ENCODE measurements at places on chromosomes 16 and 17.

GRCh38 chr16:1134776-1135458 lies 18.0 kb upstream of the CACNA1H start:
- H3K4me3 ChIP-seq = no peak overlapping the region
- no peak overlapping the region for H3K27ac ChIP-seq
- H3K36me3 ChIP-seq = no peaks in the 10 kb centered on the region
- H3K27me3 ChIP-seq = no peaks in the 10 kb centered on the region
- DNase-seq = no peak

- no peak for DNase-seq
- H3K4me3 ChIP-seq = no peak overlapping the region
- H3K27ac ChIP-seq = no peak overlapping the region
- no peaks in the 10 kb centered on the region for H3K36me3 ChIP-seq
Observed at GRCh38 chr17:65402513-65403496, 158.6 kb downstream of the AXIN2 start.

DNA sequence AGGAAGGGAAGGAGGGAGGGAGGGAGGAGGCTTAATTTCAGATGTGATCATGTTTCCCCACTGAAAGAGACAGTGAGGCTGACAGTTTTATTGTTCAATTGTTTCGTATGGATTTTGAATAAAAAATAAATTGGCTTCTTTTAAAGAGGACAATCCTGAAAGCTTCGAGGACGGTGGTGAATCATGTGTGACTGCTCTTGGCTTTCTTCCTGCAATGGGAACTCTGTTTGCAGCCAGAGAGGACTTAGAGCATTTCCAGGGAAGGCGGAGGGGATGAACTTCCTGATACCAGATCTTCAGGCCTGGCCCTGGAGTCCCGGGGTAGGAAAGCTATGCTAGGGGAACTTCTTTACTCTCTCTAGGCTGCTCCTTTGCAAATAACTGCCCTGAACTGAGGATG lies 72.8 kb upstream of the C16orf82 start:
- H3K27me3 ChIP-seq = peaks cover 3% of the 10 kb centered on the region
- H3K27ac ChIP-seq = no peak overlapping the region
- no peak for DNase-seq
- H3K4me1 ChIP-seq = no peaks in the 10 kb centered on the region

- peaks cover 2% of the 10 kb centered on the region for H3K27me3 ChIP-seq
- no peaks in the 10 kb centered on the region for H3K36me3 ChIP-seq
- no peaks in the 10 kb centered on the region for H3K4me1 ChIP-seq
- H3K27ac ChIP-seq = no peak overlapping the region
- H3K4me3 ChIP-seq = no peak overlapping the region
Observed at GRCh38 chr16:84390131-84390785, 21.9 kb downstream of the ATP2C2 start.

DNA sequence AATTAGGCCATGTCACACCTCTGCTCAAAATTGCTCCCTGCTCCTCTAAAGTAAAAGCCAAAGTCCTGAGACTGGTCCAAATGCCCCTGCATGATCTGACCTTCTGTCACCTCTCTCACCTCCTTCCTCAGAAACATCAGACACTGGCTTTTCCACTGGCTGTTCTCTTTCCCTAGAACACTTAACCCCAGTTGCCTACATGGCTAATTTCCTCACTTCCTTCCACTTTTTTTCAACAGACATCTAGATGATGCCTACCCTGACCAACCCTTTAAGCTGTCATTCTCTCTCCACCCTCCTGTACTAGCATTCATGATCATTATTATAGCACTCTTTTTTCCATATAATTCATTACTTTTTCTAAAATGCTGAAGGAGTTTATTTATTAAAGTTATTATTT lies 31.0 kb downstream of the CCT6B start:
- no peaks in the 10 kb centered on the region for H3K36me3 ChIP-seq
- no peak overlapping the region for H3K27ac ChIP-seq
- peaks cover 2% of the 10 kb centered on the region for H3K4me1 ChIP-seq
- DNase-seq = no peak
- H3K4me3 ChIP-seq = no peak overlapping the region
- peaks cover 21% of the 10 kb centered on the region for H3K27me3 ChIP-seq

- peak overlapping the region; percentile 99 for H3K27ac ChIP-seq
- peaks cover 38% of the 10 kb centered on the region for H3K4me1 ChIP-seq
- DNase-seq = no peak
- H3K36me3 ChIP-seq = peaks cover 21% of the 10 kb centered on the region
- H3K4me3 ChIP-seq = peak overlapping the region; percentile 98
- H3K27me3 ChIP-seq = peaks cover 8% of the 10 kb centered on the region
Observed at GRCh38 chr16:46828943-46829342, 2.0 kb downstream of the C16orf87 start.

Data from activated T-helper 2 cell treated with anti-CD3 and anti-CD28 coated beads, Interferon-gamma antibody, Interleukin-2, Interleukin-4, amounts not matched to agents 10 μg/mL and 5 μg/mL and 100 μg/mL, durations not matched to agents 14 hours and 24 hours and 36 hours (primary cell).